AG04449 (cell line): ENCODE measurements at places on chromosomes 13 and 19.

- peak; percentile 49 for DNase-seq
Observed at GRCh38 chr13:50676602-50677001, 166.9 kb downstream of the DLEU7 start.

- no peak for DNase-seq
Observed at GRCh38 chr13:26420282-26420960, 137.1 kb upstream of the WASF3 start.

GRCh38 chr13:100356889-100357288 lies 231.7 kb downstream of the GGACT start:
- DNase-seq, result no peak

GRCh38 chr19:32878988-32879387 lies 9.4 kb upstream of the SLC7A9 start:
- DNase-seq, result no peak

GRCh38 chr13:39913928-39914327 lies 258.5 kb downstream of the COG6 start:
- no peak for DNase-seq

- no peak for DNase-seq
Observed at GRCh38 chr19:33133438-33134031, 1.6 kb downstream of the WDR88 start.

GRCh38 chr13:29710511-29710910 lies 115.0 kb upstream of the SLC7A1 start:
- no peak for DNase-seq

DNA sequence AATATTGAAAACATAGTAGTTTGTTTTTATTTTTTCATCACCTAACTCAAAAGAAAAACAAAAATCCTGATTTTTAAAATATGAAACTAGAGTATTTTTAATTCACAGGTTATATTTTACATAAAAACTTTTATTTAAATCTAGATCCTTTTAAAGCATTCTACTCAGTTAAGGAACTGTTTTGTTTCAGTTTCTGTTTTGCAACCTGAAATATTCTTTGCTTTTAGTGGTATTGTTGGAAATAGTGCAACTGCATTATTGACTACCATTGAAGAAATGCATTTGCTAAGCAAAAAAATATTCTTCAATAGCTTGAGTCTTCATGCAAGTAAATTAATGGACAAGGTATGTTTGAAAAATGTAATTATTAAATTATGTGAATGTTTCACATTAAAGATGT lies 43.8 kb downstream of the COG6 start:
- DNase-seq, result no peak

DNA sequence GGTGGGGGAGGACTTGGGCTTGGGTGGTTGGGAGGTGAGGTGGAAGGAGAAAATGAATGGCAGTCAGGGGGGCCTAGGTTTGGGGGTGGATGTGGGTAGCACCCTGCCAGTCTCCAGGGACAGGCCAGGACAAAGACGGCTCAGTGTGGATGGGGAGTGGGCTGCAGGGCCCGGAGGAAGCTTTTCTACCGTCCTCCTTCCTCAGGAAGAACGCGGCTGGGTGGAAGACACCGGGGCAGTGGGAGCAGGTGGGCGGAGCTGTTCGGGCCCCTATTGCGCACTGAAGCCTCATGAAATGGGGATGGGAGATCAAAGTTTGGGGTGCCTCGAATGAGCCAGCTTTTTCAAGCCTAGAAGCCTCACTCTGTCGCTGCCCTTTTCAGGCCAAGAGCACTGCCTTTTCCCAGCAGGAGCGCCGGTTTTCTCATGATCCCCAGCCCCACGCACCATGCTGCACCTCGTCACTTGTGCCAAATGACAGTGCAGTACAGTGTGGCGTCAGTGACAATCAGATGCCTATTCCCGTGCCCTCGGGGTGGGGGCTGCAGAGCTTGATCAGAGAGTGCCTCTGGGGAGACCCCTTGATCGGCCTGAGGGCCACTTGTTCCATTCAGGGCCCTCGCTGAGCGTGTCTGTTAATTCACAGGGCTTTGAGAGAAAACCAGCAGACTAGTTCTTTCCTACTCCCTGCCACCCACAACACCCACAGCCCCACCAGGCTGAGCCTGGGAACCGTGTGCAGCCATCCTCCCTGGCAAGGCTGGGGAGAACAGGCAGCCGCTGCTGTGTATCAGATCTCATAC lies 1.5 kb downstream of the CALM3 start:
- DNase-seq, result no peak

- DNase-seq, result no peak
Observed at GRCh38 chr13:62119739-62120700, 704.4 kb upstream of the PCDH20 start.

GRCh38 chr13:22561581-22561980 lies 619.2 kb upstream of the SGCG start:
- DNase-seq, result no peak

GRCh38 chr19:43807651-43808050 lies 5.4 kb upstream of the LYPD5 start:
- DNase-seq, result no peak

DNA sequence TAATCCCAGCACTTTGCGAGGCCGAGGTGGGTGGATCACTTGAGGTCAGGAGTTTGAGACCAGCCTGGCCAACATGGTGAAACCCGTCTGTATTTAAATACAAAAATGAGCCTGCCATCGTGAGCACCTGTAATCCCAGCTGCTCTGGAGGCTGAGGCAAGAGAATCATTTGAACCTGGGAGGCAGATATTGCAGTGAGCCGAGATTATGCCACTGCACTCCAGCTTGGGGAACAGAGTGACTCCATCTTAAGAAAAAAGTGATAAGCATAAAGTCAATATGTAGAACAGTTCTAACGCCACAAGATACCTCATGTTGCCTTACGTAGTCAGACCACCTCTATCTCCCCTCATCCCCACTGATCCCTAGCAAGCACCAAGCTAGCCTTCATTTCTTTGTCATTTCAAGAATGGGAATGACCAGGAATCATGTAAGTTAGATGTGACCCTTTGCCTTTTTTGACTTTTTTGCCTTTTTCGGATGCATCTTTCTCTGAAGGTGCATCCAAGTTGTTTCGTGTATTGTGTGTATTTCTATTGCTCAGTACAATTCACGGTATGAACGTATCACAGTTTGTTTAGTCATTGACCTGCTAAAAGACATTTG lies 6.4 kb downstream of the RPL21 start:
- DNase-seq, result no peak

- DNase-seq, result no peak
Observed at GRCh38 chr19:8081569-8082550, 29.3 kb downstream of the CCL25 start.

DNA sequence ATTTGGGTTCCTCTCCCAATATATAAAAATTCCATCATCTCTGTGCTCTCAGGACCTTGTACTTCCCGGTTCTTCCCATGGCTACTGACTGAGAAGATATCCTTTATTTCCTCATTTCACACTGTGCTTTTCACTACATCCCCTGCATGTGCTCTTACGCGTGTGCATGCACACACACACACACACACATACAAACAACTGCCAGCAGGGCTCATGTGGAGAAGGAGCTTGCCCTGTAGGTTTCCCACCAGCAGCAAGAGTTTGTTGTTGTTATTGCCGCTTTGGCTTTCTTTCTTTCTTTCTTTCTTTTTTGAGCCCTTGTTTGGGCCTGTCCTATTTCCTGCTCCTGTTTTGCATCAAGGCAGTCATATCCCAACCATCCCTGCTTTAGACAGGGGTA lies 43.6 kb downstream of the TEX26 start:
- no peak for DNase-seq

- peak; percentile 72 for DNase-seq
Observed at GRCh38 chr19:19032420-19033175, 719 bp downstream of the SUGP2 start.

GRCh38 chr19:20667281-20667680 lies 5.9 kb upstream of the ZNF626 start:
- DNase-seq, result no peak

- DNase-seq, result no peak
Observed at GRCh38 chr13:102122147-102122546, 279.7 kb downstream of the FGF14 start.

GRCh38 chr13:24090049-24090448 lies 70.5 kb upstream of the SPATA13 start:
- DNase-seq, result no peak

DNA sequence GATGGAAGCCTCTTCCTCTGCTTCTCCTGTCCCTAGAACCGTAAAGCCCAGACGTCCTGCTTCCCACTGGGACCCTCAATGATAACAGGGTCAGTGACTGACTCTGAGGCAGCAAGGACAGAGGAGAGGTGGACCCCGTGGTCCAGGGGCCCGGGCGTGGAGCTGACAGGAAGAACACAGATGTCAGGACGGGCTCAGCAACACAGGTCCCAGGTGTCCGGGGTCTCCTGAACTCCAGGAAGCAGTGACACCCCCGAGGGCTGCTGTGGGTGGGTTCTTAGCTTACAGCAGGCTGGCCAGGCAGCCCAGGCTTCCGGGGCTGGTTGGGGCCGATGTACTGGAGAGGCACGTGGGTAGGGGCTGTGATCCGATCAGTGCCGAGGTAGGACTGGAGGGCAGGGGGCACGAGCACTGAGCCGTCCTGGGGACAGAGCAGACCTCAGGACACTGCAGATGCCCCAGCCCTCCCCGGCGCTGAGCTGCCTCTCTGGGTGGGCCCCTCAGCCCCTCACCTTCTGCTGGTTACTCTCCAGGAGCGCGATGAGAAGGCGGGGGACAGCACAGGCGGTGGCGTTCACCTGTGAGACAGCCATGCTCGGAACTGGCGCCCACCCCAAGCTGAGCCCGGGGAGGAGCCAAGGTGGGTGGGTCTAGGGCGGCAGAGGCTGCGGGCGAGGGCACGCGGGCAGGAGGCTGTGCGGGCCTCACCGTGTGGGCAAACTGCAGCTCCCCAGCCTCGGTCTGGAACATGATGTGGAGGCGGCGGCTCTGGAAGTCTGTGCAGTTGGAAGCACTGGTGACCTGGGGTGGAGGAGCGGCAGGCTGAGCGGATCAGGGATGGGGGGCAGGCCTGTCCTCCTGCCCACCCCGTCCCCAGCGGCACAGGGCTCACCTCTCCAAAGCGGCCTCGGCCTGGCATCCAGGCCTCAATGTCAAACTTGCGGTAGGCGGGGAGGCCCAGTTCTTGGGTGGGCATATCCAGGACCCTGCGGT lies 3.6 kb upstream of the CCER2 start:
- DNase-seq, result no peak

GRCh38 chr19:41245843-41246242 lies 18.3 kb upstream of the HNRNPUL1 start:
- no peak for DNase-seq

- no peak for DNase-seq
Observed at GRCh38 chr13:58080806-58081205, 449.3 kb downstream of the PCDH17 start.

DNA sequence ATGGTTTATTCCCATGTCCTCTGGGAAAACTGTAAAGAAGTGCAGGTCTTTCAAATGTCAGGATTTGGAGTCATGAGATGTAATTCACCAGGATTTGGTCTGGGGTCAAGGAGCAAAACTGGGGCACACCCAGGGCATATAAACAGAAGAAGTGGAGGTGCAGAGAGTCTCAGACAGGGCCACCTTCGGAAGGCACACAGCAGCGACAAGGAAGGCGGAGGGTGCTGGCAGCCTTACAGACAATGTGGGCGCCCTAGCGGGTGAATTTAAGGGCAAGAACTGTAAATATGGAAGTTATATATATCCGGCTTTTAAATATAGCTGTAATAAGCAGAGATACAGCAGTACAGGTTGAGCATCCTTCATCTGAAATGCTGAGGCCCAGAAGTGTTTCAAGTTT lies 31.2 kb downstream of the DHRS12 start:
- DNase-seq, result no peak

DNA sequence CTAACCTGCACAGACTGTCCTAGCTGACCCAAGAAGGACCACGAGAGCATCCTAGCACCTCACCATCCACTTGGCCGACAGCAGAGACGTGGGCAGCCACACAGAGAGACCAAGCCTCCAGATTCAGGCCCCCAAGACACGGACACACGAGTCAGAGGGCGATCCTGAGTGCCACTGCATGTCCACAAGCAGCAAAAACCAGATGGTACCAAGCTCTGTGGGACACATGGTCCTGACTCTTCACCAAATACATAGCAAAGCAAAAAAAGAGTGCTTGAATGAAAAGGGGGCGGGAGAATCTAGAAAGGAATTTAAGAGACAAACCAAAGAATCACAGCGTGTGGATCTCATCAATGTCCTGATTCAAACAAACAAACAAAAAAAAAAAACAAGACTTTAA lies 45.2 kb downstream of the MLLT1 start:
- no peak for DNase-seq

- DNase-seq, result peak; percentile 67
Observed at GRCh38 chr19:44401139-44402115, at the start of gene ZNF285. TSS of gene ZNF285 (minus strand) at chr19:44401608. CDS start at chr19:44397213, 4,395 bp downstream.

- DNase-seq, result no peak
Observed at GRCh38 chr19:18225355-18225701, 910 bp downstream of the PDE4C start.

GRCh38 chr19:51016798-51017683 lies 2.5 kb downstream of the KLK10 start:
- DNase-seq, result no peak

- DNase-seq, result no peak
Observed at GRCh38 chr19:21585281-21585890, 80.0 kb downstream of the ZNF429 start.

- DNase-seq, result no peak
Observed at GRCh38 chr13:24141333-24141910, 19.1 kb upstream of the SPATA13 start.

DNA sequence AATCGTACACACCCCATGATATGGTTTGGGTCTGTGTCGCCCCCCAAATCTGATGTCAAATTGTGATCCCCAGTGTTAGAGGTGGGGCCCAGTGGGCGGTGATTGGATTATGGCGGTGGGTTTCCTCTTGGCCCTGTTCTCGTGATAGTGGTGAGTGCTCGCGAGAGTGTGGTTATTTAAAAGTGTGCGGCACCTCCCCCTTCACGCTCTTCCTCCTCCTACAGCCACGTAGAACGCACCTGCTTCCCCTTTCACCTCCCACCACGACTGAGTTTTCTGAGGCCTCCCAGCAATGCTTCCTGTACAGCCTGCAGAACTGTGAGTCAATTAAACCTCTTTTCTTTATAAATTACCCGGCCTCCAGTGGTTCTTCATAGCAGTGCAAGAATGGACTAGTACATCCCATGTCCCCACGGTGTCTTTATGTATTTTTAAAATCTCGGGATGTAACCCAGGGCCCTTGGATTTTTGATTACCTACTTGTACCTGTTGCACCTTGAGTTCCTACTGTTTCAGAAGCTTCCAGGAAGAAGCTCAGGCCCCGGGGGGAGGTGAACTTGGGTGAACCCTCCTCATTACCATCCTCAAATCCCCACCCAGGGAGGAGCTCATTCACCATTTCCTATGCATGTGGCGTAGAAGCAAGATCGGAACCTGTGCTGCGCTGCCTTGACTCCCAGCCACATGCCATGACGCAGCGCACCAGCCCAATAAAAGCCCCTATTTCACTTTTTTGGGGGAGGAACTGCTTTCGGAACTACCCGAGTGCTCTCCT lies 52.4 kb downstream of the TEX29 start:
- no peak for DNase-seq

- DNase-seq, result no peak
Observed at GRCh38 chr13:46797501-46798237, 708 bp upstream of the ESD start.

- DNase-seq, result no peak
Observed at GRCh38 chr13:24670961-24671381, 9.2 kb upstream of the ATP12A start.

GRCh38 chr19:45439569-45440258 lies 16.0 kb upstream of the ERCC1 start:
- DNase-seq, result no peak
